ENCODE measurements at places on chromosomes 4 and X.
A peak's percentile ranks its signal among the peaks of the same experiment; 100 is the strongest.

DNA sequence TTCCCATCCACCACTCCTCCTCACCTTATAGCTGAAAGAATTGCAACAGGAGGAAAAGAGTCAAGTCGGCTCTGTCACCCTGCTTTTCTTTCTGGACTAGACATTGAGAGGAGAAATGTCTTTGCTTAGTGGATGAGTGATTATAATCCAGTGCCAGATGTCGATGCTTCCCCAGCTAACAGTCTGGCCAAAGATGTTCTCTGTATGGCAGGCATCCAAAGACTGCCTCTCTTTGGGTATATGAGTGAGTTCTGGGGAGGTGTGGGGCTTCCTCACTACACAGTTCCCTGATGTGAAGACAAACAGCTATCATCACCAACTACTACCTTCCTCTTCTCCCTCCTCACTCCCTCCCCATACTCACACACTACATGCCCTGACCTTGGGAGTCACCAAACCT, 90.9 kb downstream of the COMMD8 start:
- DNase-seq = no peak

DNA sequence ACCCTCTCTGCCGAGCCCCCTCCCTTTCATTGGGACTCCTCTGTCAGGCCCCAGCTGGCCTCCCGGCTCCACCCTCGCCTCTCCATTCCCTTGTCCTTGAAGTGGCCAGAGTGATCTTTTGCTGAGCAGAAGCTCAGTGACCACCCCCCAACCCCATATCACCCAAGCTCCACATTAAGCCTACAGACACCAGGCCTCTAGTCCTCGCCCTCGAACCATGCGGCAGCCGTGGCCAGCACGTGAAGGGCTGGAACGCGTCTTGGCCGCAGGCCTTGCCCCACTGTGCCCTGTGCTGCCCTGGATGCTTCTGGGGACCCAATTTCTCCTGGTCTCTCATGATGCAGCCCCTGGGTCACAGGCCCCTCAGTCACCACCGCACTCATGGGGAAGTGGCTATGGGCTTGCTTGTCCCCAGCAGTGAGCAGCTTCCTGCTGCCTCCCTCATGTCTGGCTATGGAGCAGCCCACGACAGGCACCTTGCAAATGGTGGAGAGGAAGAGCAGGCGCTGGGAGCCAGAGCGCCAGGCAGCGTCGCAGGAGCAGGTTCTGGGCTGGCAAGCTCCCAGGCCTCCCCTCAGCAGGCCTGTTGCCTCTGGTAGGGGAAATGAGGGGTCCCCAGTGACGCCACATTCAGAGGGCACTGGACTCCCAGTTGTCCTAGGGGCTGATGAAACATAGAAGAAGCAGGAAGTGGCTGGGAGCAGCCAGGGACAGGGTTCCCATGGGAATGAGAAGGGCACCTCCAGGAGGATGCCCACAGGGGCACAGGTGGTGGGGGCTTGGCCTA, 757 bp upstream of the SRPK3 start:
- DNase-seq = no peak

DNA sequence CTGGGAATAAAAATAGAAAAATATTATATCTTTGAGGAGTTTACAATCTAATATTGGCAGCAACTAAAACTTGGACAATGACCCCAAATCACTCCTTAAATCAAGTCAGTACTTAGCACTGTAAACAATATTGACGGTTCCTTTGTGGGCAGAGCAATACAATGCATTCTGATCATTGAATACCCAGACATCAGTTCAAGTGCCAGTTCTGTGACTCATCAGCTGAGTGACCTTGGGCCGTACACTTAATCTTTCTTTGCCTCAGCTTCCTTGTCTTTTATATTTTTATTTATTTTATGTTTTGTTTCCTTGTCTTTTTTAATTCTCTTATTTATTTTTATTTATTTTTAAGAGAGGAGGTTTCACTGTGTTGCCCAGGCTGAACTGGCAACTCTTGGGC, 112.2 kb upstream of the ANXA3 start:
- DNase-seq = no peak

- peak; percentile 10 for DNase-seq
Observed at GRCh38 chrX:132489578-132490419, 961 bp upstream of the MBNL3 start.

- no peak for DNase-seq
Observed at GRCh38 chr4:11376571-11376970, 52.1 kb downstream of the HS3ST1 start.

- peak; percentile 19 for DNase-seq
Observed at GRCh38 chr4:37892641-37893040, 1.8 kb downstream of the TBC1D1 start.

- no peak for DNase-seq
Observed at GRCh38 chr4:162787120-162787519, 379.6 kb downstream of the NAF1 start.

GRCh38 chr4:189202182-189202868, 738.3 kb upstream of the FRG1 start:
- no peak for DNase-seq

DNA sequence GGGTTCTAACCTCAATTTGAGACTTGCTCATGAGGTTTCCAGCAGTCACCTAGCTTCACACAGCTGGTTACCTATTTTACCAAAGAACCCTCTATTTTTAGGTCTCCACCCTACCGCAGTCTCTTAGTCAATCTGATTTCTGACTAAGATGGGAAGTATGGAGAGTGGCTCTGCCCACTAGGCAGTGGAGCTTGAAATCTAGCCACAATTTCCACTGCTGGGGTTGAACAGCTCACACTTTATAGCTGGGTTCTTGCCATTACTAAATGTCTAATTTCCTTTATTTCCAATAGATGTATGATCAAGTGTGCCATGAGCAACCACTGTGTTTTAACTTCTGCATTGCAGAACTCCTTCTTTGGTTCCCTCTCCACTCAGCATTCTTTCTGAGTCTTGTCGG, 43.1 kb downstream of the GASK1B start:
- DNase-seq = no peak

DNA sequence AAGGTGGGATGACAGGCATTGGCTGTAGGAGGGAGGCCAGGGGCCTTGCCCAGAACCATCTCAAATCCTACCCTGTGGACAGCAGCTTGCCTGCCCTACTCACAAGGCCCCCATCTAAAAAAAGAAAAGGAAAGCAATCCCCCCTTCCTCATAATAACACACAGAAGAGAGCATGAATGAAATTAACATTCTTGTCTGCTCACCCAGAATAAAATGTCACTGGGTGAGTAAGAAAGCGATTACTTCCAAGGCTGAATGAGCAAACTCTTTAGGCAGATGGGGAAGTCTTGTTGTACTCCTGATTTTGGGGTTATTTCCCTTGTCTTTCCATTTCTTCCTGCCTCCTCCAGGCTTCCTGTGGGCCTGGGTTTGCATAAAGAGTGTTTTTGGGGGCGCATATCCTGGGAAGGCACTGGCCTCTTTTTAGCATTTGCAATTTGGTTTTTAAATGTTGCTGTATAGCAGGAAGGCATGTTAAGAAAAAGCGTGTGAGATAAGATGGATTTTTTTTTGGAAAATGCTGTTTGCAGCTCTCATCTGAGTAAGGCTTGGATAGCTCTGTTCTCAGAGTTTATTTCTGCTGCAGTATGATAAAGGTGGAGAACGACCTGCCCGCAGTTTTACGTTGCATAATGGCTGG, 248.3 kb upstream of the GATB start:
- DNase-seq = no peak

- DNase-seq = no peak
Observed at GRCh38 chr4:10034136-10034535, 12.8 kb upstream of the SLC2A9 start.

DNA sequence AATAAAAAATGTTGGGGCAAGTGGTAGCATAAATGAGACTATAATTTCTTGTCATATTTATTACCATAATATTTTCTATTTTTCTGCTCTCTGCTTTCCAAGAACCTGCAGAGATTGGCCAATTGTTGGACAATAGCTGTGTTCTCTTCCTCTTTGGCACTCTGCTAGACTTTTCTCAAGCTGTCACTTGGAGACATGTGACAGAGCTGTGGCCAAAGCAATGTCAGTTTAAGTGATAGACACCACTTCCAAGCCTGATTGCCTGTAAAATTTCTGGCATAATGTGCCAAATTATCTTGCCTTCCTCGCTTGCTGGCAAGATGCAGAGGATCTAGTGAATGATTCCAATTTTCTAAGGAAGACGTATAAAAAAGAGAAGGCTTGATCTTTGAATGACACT, 162.2 kb upstream of the NDST4 start:
- no peak for DNase-seq

- DNase-seq = no peak
Observed at GRCh38 chr4:26854701-26855100, 5.9 kb upstream of the STIM2 start.

DNA sequence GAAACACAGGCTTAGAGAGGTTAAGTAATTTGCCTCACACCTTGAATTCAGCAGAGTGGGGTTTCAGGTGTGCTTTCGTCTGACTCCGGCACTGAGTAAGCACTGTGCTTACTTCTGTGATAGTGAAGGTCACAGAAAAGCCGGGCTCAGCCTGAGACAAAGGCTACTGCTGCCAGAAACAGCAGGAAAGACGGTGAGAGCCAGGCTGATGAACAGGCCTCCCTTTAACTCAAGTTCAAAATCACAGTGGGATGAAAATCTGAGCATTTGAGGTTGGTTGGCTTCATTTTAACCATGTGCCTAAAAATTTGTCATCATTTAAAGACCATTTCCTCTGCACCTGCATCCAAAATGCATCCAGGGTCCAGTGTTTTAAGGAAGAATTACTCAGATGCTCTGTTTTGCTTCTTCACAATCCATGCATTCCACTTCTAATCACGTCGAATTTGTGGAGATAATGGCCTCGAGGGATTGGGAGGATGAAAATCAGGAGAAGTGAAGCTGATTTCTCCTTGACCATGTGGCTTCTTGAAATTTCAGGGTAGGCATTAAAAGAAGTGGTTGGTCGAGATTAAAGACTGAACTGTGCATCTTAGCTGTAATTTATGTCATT, 121.2 kb upstream of the LNX1 start:
- no peak for DNase-seq

- DNase-seq = no peak
Observed at GRCh38 chr4:3268395-3269104, 19.6 kb downstream of the MSANTD1 start.

- DNase-seq = no peak
Observed at GRCh38 chr4:151717314-151717713, 43.5 kb downstream of the GATB start.

DNA sequence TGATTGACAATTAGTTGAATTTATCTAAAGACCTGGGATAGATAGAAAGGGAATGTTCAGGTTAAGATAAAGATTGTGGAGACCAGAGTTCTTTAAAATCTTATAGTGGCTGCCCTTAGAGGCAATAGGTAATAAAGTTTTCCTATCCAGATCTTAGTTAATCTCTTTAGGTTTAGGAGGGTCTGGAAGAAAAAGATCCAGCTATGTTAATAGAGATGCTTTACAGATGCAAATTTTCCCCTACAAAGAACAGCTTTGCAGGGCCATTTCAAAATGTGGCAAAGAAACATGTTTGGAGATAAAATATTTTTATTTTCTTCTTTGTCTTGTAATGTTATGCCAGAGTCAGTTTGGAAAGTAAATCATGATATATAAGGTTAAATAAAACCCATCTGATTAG, 54.1 kb upstream of the CHIC1 start:
- no peak for DNase-seq

DNA sequence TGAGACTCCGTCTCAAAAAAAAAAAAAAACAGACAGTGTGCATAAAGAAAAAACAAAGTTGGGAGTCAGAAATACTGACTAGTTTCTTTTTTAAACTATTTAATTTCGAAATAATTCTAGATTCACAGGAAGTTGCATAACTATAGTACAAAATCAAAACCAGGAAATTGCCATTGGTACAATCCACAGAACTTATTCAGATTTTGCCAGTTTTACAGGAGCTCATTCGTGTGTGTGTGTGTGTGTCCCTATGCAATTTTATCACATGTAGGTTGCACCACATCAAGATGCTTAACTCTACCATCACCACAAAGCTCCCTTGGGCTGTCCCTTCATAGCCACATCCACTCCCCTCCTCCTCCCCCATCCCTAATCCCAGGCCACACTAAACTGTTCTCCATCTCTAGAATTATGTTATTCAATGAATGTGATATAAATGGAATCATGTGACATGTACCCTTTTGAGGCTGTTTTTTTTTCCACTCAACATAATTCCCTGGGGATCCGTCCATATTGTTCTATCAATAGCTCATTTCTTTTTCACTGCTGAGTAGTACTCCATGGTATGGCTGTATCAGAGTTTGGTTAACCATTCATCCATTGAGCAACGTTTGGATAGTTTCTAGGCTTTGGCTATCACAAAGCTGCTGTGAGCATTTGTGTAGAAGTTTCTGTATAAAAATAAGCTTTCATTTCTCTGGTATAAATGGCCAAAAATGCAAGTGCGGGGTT, 16.3 kb upstream of the DDX3X start:
- no peak for DNase-seq

DNA sequence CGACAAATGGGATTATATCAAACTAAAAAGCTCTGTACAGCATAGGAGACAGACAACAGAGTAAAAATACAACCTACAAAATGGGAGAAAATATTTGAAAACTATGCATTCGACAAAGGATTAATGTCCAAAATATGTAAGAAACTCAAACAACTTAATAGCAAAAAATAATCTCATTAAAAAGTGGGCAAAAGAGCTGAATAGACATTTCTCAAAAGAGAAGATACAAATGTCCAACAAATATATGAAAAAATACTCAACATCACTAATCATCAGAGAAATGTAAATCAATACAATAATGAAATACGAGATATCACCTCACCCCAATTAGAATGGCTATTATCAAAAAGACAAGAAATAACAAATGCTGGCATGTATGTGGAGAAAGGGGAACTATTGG, 272.9 kb downstream of the KLHL13 start:
- DNase-seq = no peak

DNA sequence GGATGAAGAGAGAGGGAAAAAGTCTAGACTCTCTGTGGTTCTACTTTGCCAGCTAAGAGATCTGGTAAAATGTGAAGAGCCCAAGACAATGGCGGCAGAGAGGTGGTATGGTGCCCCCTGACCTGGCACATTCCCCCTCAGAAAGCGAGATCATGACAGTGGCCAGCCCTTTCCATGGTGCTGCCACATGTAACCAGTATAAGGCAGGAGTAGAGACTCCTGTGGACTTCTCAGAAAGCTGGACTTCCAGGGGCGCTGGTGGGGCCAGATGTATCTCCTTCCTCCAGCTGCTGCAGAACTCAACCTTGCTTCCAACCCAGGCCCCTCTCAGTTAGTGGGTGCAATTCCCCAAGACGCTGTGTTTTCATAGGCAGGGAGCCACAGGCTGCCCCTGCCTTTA, 9.6 kb downstream of the CTAG1A start:
- no peak for DNase-seq

All from stimulated activated CD8-positive, alpha-beta memory T cell treated with anti-CD3 and anti-CD28 coated beads, Interleukin-12 subunit alpha, Interleukin-12 subunit beta, amount 100 ng/mL, for 4 hours (primary cell).